Natural killer cell treated with Interleukin-12 subunit alpha and Interleukin-12 subunit beta and Interleukin-15 and Interleukin-18, amount 100 ng/mL, for 72 hours (primary cell): ENCODE measurements at places on chromosomes 6 and 20.

DNA sequence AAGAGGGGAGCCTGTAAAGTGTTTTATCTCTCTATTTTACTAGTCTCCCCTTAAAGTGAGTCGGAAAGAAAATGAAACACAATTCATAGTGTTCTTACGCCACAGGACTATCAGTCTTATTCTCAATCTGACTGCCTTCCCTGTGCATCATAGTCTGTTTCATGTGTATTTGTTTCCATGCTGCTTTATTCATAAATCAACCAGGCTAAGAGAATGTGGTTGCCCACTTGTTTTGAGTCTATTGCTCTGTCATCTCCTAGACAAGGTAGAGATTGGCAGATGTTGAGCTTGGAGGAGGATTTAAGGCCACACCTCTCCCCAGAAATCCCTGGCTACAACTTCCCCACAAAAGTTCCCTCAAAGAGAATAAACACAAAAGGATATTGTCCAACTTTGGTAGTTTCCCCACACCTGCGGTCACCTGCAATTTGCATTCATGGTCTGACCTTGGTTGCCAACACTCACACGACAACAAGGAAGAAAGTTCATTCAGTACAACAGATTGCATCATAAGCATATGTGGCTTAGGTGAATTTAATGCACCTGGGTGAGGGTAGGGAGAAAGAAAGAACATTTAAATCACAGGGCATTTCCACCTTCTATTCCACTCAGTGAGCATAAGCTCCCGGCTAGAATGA lies 167.1 kb upstream of the FBXL4 start:
- no peak for DNase-seq

DNA sequence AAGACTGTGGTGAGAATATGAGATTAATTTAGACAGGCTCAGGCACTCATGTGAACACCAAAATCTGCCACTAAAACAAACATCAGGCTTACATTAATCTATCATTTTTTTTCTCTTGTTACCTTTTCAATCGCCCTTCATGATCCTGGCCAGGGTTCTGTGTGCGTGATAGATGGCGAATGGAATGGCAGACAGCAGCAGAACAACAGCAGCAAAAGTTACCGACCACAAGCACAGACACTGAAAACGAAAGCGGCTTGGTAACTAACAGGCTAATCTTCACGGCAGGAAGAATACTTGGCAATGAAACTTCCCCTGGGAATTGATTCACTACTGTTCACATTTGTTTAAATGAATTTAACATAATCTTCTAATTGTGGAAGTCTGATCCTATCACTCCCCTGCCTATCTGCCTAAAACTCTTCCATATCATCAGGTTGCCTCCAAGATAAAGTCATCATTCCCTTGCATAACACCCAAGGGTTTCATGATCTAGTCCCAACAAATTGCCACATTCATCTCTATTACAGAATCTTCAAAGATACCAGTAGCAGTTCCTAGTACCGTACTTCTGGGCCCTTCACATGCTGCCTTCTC lies 28.7 kb downstream of the PTPRK start:
- no peak for DNase-seq

DNA sequence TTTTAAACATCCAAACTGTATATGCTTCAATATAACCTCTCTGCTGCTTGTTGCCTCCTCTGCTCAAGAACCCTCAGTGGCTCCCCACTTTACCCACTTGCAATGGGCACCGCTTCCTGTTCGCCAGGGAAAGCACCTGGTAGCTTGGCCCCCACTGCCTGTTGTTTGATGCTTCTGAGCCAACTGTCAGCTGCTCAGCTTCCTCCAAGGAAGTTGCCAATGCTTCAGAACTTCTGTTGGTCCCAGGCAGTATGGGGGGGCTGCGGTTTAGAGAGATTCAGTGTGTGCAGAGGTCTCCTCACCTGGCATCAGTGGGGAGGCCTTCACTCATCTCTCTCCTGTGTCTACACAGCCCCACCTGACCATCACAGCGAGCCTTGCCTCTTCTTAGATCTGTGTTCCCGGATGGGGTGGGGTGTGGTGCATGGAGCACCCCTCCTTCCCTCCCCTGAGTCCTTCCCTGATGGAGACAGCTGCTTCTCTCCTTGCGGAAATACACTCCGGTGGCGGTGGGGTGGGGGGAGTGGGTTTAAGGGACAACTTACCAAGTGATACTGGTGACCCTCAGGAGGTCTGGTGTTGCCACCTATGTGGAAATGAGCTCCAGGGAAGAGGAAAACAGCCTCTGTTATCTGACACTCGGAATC lies 308.1 kb downstream of the CDH26 start:
- no peak for DNase-seq

DNA sequence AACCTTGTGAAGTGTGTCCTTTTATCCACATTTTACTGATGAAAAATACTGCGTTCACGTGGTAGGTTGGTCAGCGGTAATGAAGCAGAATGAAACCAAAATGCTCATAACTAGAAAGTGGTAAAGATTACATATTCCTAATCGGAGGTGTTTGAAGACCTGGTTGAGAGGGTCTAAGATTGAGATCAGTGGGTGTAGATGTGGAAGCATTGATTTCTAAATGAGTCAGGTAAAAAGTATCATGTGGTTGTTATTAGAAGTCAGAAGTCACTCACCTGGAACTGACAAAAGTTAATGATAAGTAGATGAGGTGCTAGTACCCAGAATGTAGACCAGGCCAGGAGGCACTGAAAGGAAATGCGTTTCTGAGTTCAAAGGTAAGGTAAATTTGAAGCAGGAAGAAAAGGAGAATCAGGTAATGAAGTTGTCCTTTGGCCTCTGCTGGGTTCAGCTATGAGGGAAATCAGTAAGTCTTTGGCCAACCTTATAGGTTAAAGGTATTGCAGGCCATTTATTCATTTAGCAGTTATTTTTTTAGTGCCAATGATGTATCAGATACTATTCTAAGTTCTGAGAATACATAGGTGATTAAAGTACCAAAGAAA lies 31.2 kb downstream of the FAM83B start:
- DNase-seq, result no peak

GRCh38 chr6:84504025-84504424 lies 260.4 kb downstream of the TBX18 start:
- no peak for DNase-seq

GRCh38 chr6:33794910-33795623 lies 6.1 kb upstream of the LEMD2 start:
- DNase-seq, result no peak

DNA sequence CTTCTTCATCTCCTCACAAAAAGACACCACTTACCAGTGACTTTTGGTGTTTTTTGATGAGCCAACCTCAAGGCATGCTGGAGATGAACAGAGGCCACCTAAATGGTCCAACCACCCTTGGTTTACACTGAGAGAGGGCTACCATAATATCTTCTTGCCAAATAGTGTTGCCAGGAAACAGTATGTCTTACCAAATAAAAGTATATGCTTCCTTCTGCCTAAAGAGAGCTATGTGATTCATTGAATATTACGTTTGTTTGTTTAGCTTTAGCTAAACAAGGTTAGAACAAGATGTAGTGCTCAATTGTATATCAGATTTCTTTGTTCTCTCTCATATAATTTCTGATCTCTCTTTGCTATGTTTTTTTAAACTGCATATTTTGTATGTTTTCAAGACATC lies 40.6 kb upstream of the BMP6 start:
- no peak for DNase-seq

- no peak for DNase-seq
These were observed 101.0 kb downstream of the CENPW start for GRCh38 chr6:126440923-126441322.

GRCh38 chr20:34311118-34312023 lies 8.2 kb upstream of the AHCY start:
- DNase-seq, result no peak

GRCh38 chr20:24011282-24011681 lies 22.7 kb upstream of the GGTLC1 start:
- no peak for DNase-seq

GRCh38 chr20:45339084-45339483 lies 9.1 kb downstream of the SDC4 start:
- no peak for DNase-seq

DNA sequence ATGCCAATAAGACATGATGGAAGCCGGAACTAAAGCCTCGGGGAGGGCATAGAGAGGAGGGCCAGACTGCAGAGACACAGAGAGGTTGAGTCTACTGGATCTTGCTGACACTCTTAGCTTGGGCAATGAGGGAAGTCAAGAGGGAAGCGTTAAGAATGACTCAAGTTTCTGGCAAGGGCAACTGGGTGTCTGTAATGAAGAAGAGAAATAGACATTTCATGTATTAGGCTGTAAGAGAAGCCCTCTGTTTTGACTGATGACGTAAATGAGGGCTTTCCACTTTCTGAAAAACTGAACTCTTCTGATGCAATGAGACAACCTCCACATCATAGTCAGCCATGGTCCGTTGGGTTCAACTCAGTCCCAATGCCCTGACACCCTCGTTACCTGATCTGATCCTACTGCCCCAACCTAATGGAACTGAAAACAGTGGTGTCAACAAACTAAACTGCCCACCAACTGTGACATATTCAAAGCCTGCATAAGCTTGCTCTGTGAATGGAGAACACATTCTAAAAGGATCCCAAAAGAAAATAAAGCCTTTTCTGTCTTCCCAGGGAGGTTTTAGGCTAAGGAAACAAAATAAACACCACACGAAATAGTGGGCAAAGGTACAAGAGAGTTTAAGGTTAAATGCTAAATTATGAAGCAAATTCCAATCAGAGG lies 45.8 kb upstream of the PNRC1 start:
- DNase-seq, result no peak

- no peak for DNase-seq
These were observed 5.3 kb upstream of the FOXC1 start for GRCh38 chr6:1604158-1605003.

- no peak for DNase-seq
These were observed 155.3 kb downstream of the EYA4 start for GRCh38 chr6:133396233-133396983.
